ENCODE measurements at places on chromosomes 16 and 17.

- no peak for DNase-seq
These were observed 24.1 kb downstream of the SLC7A5 start for GRCh38 chr16:87845213-87845612.

DNA sequence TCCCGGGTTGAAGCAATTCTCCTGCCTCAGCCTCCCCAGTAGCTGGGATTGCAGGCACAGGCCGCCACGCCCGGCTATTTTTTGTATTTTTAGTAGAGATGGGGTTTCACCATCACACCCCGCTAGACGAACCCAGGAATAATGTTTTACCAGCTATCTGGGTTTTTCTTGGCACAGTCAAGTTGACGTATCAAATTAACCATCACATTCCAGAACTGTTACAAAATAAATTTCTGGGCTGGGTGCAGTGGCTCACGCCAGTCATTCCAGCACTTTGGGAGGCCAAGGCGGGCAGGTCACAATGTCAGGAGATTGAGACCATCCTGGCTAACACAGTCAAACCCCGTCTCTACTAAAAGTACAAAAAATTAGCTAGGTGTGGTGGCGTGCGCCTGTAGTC lies 501.2 kb downstream of the SHISA9 start:
- no peak for DNase-seq

- no peak for DNase-seq
These were observed 413.9 kb upstream of the MAF start for GRCh38 chr16:80014241-80014939.

GRCh38 chr17:18145811-18146210 lies 37.3 kb downstream of the MYO15A start:
- DNase-seq = no peak

DNA sequence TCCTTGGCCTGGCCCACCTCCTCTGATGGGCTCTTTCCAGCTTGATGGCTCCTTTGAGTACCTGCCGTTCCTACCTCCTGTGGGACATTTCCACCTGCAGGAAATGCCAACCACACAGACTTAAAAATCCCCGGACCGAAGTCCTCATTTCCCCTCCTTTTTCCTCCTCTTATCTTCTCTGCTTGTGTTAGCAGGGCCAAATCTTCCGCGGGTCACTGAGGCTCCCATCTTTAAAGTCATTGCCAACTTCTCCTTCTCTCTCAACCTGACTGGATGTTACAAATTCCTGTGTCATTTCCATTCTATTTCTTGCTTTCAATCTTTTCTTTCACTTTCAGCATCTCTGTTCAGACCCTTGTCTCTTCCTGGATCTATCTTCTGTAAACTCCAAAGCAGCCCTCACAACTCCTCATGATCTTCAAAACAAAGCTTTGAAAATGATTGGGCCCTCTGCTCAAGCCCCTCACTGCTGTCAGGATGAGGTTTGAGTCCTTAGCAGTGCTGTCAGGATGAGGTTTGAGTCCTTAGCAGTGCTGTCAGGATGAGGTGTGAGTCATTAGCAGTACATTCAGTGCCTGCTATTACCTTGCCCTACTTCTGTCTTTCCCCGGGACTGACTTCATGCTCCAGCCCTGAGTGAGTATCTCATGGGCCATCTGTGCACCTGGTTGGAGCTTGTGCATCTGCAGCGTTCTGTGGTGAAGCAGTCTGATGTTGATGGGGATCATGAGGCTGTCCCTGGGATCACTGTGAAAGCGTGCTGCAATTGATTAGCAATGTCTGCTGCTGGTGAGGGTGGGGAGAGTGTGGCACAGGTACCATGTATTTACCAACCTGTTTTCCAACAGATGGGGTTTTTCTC lies 100.1 kb downstream of the IRF8 start:
- peak; percentile 50 for DNase-seq

DNA sequence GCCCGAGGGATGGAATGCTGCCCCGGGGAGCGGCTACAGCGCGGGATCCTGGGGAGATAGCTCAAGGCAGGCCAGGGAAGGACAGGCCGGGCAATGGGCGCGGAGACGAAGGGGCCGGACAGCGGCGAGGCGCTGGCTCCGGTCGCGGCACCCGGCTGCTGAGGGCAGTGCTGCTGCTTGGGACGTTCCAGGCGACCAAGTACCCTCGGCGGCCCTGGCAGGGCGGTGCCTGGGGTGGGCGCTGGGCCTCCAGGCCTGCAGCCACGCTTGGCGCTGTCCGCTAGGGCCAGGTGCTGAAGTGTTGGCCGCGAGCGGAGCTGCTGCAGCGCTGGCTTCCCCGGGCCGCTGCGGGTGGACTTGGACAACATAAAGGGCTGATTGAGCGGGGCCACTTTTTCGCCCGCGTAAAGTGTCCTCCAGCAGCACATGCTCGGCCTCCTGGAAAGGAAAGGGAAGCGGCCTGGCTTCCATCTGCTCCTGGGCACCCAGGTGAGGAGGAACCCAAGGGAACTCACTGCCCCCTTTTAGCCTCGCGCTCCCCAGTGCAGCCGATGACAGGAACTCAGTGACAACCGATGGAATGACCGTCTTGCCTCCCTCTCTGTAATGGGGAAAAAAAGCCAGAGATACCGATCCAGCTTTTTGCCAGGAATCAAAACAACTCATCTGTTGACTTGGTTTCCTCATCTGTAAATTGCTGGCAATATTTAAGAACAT lies 23.7 kb downstream of the CLEC3A start:
- peak; percentile 4 for DNase-seq

DNA sequence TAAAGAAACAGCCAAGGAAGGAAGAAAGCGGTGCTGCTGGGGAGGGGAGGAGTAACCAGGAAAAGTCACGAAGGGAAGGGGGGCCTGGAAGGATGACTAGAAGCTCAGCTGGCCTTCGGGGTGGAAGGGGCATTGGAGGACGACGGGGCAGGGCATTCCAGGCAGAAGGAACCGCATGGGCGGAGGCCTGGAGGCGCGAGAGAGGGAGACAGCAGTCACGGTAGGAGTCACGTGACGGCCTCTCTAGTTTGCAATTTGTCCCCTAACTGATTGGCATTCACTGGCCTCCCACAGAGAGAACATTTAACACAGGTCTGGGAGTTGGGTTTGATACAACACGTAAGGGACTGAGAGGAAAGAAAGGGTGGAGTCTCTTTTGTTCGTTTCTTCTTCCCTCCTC lies 63.9 kb downstream of the RTN4RL1 start:
- no peak for DNase-seq

- no peak for DNase-seq
These were observed 136.1 kb downstream of the RAB11FIP4 start for GRCh38 chr17:31527606-31528005.

DNA sequence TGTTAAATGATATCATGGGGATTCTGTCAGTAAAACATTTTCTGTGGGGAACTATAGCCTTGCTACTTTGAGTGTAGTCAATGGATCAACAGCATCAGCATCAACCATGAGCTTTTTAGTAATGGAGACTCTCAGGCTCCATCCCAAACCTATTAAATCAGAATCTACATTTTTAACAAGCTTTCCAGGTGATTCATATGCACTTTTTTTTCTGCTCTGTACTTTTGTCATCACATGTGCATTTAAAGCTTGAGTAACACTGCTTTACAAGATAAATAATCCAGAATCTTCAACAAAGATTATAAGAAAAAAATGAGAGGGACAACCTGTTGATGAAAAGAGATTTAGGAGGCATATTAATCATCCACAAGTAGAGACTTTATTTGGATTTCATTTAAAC lies 23.5 kb downstream of the NUP93 start:
- DNase-seq = no peak

- peak; percentile 66 for DNase-seq
These were observed 7.5 kb downstream of the SLC16A3 start for GRCh38 chr17:82236142-82236971.

GRCh38 chr16:48378276-48378675 lies 6.9 kb downstream of the SIAH1 start:
- DNase-seq = no peak

DNA sequence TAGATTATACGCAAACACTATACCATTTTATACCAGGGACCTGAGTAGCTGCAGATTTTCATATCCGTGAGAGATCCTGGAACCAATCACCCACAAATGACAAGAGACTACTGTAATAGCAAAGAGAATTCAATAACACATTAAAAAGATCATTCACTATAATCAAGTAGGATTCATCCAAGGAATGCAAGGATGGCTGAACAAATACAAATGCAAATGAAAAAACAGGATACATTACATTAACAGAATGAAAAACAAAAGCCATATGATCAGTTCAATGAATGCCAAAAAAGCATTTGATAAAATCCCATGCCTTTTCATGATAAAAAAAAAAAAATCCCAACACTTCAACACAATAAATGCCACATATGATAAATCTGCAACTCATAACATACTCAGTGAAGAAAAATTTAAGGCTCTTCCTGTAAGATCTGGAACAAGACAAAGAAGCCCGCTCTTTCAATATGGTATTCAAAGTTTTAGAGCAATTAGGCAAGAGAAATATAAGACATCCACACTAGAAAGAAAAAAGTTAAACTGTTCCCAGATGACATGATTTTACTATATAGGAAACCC lies 29.0 kb downstream of the N4BP1 start:
- no peak for DNase-seq

DNA sequence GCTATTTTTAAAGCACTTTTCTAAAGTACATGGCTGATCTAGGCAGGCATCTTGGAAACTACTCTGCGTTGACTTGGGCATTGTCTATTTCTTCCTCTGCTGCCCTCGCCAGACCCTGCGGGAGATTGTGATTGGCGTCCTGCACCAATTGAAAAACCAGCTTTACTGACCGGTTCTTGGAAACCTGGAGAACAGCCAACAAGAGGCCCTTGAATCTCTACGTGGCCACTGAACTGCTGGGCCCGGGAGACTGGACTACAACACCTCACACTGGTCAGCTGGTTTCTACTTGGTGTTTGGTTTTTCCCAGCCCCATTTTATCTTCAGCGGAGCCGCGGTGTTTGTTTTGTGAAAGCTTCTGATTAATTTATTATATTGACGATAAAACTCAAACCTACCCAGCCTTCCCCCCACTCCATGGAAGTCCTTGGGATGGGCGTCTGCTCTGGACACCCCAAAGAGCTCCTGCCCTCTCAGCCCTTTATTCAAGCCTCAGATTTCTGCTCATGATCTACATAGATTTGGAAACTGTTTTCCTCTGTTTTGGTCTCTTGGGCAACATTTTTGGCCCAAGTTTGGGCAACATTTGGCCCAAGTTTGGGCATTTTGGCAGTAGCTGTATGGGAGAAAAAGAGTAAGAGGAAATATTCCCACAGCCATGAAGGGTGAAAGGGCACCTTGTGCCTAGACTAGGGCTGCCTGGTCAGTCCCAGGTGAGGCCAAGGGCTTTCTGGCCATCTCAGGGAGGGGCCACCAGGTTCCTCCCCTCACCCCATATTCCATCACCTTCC lies 4.7 kb downstream of the MLX start:
- no peak for DNase-seq

DNA sequence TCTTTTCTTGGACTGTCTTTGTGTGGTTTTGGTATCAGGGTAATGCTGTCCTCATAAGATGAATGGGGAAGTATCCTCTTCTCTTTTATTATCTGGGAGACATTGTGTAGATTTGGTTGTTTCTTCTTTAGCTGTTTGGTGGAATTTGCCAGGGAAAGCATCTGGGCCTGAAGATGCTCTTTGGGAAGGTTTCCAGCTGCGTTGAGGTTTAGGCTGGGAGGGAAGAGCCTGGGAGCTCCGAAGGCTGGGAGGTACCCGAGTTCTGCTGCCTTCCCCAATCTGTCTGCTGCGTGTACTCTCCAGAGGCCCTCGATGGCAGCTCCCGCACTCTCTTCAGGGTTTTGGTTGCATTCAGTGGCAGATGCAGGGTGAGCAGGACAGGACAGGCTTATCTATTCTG lies 25.6 kb upstream of the CRISPLD2 start:
- DNase-seq = no peak

DNA sequence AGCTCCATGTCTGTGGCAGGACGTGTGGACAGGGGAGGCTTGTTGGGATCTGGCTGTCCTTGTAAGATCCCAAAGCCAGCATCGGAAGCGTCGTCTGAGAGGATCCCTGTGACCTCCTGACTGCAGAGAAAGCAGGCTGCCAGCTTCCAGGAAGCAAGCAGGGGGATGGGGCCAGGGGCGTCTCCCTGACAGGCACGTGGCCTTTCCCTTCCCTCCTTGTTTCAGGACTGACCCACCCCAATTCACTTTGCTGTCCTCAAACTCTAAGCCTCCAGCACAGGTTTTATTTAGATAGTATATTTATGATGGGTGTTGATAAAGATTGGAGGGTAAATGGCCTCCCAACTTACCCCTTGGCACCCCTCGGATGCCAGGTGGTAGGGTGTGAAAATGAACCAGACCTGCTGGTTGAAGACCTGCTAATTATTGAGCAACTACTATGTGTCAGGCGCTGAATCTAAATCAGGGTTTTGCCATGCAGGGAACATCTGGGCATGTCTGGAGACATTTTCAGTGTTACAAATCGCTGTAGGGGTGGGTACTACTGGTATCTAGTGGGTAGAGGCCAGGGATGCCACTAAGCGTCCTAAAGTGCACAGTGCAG lies 24.5 kb downstream of the SOCS1 start:
- no peak for DNase-seq

DNA sequence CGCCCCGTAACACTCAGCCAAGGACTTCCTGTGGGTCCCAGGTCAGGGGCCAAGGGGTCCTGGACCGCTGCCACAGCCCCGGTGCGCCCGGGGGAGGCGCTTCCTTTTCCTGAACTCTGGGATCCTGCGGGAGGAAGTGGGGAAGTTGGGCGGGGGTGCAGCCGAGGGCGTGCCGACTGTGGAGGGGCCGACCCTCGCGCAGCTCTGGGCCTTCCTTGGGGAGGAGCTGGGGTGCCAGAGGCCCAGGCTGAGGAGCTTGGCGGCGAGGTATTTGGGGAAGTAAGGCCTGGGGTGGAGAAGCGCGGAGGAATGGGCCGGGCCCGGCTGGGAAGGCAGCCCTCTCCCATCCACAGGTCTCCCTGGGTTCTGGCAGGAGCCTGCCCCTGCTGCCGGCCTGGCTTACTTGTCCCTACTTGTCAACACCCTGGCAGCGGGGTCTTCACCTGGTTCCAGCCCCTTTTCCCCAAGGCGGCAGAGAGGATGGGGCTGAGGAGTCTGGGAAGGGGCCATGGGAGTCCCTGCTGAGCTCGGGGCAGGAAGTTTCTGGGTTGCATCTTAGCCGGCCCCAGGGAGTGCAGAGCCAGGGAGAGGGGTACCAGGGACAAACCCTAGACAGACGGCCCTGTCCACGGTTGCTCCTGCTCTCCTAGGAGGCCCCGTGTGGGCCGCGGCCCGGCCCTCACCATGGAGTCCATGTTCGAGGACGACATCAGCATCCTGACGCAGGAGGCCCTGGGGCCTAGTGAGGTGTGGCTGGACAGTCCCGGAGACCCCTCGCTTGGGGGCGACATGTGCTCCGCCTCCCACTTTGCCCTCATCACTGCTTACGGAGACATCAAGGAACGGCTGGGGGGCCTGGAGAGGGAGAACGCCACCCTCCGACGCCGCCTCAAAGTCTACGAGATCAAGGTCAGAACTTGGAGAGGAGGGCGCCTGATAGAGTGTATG lies 1.7 kb downstream of the TBKBP1 start:
- DNase-seq = no peak

DNA sequence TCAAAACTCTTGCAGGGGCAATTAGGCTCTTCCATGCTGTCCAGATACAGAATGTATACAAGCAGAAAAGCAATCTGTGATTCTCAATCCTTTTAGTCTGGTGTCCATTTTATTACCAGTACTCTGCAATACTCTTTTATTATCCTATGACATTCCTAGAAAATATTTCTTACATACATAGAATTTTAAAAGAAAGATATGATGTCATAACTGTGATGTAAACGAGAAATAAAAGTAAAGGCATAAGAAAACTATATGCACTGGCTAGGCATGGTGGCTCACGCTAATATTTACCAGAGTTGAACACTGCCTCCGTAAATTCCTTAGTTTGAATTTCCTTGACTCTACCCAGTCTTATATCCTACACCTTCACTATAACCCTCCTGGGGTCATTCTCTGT lies 55.0 kb downstream of the EFCAB5 start:
- DNase-seq = no peak

- no peak for DNase-seq
These were observed 1.7 kb upstream of the MT1A start for GRCh38 chr16:56636616-56637413.
